Fibroblast of skin of left quadriceps (primary cell): ENCODE measurements at places on chromosomes 7 and 10.

DNA sequence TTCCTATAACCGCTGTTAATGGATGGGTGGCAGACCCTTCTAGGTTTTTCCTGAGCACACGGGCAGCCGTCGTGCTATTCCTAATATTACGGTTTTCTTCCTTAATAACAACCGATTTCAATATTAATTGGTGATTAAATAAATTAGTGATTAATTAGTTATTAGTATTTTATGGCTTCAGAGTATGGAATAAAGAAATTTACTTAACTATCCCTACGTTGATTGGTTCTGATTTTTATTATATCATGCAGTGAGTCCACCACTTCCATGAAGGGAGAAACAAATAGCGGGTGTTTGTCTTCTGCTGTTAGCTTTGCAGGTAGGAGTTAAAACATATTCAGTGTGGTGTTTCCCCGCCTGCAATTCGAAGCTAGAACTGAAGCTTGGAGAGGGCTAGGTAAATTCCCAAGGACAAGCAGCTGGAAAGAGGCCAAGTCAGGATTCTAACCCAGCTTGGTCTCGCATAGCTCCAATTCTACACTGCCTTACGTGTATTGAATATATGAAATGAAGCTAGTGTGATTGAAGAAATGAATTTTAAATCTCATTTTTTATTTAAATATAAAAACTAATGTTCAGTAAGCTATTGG is 928 bp upstream of the CSTF2T start:
- DNase-seq, result peak; percentile 8

GRCh38 chr10:77911535-77912123 is 14.9 kb downstream of the DLG5 start:
- DNase-seq, result no peak

DNA sequence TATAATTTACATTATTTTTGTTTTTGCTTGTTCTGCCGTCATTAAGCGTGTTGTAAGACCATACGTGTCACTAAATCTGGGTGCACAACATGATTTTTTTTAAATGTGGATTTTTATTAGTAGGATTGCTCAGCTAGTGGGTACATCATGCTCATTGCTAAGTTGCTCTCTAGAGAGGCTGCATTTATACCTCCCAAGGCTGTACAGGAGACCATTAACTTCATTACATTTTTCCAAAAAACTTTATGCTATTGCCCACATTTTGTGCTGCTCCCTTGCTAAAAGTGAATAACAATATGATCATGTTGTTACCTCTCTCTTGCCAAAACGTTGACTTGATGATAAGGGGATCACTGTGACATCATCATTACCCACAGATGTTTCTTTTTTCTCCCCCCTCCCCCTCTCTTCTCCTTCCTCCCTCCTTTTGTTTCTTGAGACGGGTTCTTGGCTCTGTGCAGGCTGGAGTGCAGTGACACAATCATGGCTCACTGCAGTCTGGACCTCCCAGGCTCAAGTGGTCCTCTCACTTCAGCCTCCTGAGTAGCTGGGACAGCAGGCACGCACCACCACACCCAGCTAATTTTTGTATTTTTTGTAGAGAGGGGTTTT is 65.1 kb downstream of the BMPR1A start:
- DNase-seq, result no peak

DNA sequence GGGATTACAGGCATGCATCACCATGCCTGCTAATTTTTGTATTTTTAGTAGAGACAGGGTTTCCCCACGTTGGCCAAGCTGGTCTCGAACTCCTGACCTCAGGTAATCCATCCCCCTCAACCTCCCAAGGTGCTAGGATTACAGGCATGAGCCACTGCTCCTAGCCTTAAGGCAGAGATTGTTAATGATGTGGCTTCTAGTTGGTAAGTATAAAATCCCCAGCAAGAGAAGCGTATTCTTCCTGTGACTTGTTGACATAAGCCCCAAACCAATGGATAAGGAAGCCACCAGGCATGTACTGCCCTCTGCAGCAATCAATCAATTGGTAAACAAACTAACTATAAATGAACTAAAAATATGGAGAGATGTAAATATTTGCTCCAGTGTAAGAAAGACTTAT is 41.2 kb downstream of the REEP3 start:
- DNase-seq, result no peak

DNA sequence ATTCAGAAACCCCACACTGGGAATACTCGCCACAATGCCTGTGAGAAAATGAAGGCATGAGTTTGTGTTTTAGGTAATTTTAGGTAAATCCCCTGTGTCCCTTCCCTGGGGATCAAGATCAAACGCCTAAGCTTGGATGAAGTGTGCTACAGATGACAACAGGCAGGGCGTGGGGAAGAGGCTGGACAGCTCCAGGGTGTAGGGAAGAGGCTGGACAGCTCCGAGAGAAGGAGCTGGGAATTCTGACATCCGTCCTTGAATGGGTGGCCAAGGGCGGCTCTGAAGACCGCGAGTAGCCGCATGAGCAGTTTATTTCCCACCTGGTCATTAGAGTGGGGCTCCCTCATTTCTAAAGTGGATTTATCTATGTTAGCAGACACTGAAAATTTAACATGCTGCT is 109.7 kb downstream of the RAMP3 start:
- DNase-seq, result no peak

DNA sequence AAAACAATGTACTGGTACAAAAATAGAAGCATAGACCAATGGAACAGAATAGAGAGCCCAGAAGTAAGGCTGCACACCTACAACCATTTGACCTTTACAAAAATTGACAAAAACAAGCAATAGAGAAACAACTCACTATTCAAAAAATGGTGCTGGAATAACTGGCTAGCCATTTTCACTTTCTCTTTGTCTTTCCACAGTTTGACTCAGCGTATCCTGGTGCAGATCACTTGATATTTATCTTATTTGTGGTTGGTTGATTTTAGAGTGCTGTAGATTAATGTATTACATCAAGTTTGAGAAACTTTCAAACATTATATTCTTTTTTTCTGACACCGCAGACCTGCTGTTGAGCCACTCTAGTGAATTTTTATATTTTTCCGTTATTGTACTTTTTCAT is 381.4 kb downstream of the DGKB start:
- no peak for DNase-seq

DNA sequence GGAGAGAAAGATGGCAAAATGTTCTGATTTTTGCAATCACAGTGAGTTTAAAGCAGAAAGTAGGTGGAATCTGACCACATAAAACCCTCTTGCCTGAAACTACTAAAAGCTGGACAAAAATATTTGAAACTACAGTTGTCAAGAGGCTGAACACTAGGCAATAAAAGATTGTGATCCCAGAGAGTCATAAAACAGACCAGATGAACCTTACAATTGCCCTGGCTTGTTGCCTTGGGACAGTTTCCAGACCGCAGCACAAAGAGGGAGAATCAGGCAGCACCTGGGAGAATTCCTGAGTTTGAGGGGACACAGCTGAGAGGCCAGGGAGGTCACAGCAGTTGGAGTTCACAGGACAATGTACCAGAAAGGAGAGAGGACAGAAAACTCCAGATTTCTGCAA is 107.3 kb upstream of the NANOS1 start:
- no peak for DNase-seq

GRCh38 chr10:6737080-6737641 is 157.1 kb upstream of the PRKCQ start:
- DNase-seq, result no peak

DNA sequence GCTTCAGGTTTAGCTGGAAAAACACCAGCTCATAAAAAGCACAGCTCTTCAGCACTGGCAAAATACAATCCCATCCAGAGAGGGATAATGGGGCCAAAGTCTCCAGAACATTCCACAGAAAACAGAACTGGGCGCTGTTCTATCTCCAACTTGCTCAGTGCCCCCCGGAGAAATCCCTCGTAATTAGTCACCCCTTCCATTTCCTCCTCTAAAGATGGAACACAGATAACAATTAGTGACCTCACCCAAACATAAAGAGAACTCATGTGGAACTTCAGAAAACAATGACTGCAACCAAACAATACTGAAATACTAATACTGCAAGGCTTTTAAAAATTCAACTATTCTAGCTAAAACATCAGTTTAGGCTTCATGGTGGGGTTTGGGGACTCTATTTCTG is 46.3 kb downstream of the KIAA1549 start:
- DNase-seq, result no peak

GRCh38 chr7:70415179-70415972 is 716.6 kb upstream of the GALNT17 start:
- no peak for DNase-seq

DNA sequence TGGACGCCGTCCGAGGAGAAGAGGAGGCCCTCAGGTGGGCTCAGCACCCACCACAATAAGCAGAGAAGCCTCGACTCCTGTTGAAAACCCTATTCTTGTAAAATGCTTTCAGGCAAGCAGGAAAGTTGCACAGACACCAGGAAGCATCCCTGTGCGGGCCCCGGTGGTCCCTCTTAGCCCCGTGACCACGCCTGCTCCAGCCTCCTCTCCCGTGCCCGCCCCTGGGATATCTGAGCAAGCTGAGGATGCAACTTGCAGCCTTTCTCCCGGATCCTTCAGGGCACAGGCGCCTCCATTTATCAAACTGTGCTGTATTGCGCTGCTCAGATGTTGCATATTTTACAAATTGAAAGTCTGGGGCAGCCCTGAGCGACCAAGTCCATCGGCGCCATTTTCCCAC is 72.7 kb downstream of the CFAP46 start:
- no peak for DNase-seq

DNA sequence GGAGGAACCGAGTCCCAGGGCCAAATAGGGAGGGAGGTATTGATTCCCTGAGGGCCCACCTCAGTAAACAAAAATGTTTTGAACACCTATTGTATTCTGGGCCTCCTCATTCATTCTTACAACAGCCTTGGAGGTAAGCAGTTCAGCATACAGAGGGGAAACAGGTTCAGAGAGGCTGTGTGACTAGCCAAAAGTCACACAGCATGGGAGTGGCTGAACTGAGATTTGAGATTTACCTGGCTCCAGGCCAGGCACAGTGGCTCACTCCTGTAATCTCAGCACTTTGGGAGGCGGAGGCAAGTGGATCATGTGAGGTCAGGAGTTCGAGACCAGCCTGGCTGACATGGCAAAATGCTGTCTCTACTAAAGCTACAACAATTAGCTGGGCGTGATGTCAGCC is 107.2 kb downstream of the TMEM130 start:
- DNase-seq, result no peak

DNA sequence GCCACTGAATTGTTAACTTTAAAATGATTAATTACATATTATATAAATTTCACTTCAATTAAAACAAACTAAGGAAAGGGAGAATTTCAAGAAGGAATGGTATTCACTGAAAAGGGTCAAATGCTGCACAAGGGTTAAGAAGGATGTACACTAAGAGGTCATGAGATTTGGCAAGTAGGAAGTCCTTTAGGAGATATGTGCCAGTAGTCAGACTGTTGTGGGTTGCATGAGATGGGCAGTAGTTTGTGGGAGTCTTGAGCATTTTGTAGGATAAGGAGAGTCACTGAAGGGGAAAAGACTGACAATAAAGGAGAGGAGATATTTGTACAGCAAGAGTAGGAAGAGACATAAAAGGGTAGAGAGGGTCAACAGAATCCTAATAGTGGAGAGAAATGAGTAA is 12.4 kb upstream of the PTPN12 start:
- no peak for DNase-seq

DNA sequence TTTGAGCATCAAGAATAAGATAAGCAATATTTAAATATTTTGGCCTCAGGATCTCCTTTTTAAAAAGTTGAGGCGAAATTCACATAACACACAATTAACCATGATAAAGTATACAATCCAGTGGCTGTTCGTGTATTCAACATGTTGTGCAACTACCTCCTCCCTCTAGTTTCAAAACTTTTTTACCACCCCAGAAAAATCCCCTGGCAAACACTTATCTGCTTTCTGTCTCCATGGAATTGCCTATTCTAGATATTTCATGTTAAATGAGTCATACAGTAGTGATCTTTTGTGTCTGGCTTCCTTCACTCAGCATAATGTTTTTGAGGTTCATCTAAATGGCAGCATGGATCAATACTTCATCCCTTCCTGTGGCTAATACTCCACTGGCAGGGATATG is 31.8 kb upstream of the IL15RA start:
- DNase-seq, result no peak

GRCh38 chr10:59557052-59557451 is 152.6 kb downstream of the SLC16A9 start:
- DNase-seq, result no peak

GRCh38 chr7:100967292-100967863 is 2.0 kb upstream of the MUC12 start:
- no peak for DNase-seq

- no peak for DNase-seq
Measured at GRCh38 chr7:3835109-3835508, 534.1 kb downstream of the SDK1 start.

DNA sequence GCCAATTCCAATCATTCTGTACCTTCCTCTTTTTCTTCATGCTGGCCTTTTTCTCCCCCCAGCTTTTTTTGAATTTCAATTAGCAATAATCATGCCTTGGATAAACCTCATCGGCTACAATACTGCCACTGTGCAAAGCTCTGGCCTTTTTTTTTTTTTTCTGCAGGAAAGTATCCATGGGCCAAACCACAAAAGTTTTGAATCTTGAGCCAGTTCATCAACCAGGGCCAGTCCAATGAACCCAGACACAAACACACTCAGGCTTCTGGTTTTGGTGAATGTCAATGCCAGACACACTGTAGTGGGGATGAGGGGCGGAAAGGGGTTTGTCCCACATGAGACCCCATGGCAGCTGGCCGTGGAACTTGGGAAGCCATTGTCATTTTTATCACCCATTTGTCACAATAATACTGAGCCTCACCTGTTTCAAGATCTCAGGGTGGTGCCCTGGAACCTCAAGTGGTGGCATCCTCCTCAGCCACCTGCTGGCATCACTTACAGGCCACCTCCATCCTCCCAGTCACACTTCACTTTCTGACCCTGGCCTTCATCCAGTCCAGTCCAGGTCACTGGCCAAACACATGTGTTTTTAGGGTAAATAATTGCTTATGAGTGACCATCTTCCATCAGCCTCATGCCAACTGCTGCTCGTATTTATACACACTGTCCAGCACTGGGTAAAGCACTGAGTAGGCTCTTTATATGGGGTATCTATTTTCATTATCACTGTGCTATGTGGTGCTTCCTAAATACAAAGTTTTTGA is 40.8 kb upstream of the TSPAN33 start:
- no peak for DNase-seq

GRCh38 chr10:71882813-71883659 is 32.0 kb upstream of the PSAP start:
- no peak for DNase-seq

DNA sequence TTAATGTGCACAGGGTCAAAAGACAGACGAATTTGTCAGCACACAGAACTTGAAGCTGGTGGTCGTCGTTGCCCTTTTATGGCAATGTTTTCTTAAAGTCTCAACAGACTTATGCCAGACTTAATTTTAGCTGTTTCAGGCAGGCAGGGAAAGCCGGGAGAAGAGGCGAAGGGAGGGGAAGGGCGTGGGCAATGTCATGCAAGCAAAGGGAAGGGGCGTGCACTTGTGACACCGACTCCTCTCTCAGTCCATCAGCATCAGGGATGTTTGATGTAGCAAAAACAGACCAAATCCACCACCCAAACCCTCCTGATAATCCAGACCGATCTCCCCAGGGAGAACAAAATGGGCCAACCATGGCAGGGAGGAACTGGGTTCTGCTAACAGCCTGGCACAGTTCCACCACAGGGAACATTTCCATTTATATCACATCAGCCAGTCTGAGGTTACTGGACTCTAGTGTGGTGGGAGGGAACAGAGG is 118.1 kb upstream of the RHEB start:
- DNase-seq, result peak; percentile 74

- DNase-seq, result no peak
Measured at GRCh38 chr10:47339186-47339735, 8.9 kb upstream of the RBP3 start.
